ENCODE measurements at places on chromosomes 11 and 22. TPM values are rescaled to one million over a fixed set of nuclear protein-coding genes. Genes with fewer than 3 reads are reported as not detected.

The PGA3 gene
- 0.12 TPM for polyA plus RNA-seq

DNA sequence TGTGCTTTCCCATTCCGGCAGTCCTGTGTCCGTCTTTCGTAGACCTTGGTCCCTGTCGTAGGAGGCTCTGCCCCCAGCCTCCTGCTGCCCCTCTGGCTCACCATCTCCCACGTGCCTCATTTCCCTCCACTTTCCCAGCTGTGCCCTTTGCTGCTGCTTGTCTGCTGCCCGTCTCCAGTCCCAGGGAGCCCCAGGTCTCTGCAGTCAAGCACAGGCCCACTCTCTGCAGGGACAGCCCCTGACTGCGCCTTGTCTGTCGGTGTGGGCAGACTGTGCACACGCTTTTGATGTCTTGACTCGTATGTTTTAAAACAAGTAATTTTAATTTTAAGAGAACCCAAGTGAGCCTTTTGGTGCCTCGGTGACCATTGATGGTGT is 12.4 kb downstream of the DGCR8 start:
- no peak for DNase-seq

GRCh38 chr11:44421090-44421675 is 111.2 kb upstream of the ALX4 start:
- DNase-seq, result no peak

GRCh38 chr22:42169055-42169469 is 38.5 kb upstream of the CYP2D6 start:
- DNase-seq, result peak; percentile 81

DNA sequence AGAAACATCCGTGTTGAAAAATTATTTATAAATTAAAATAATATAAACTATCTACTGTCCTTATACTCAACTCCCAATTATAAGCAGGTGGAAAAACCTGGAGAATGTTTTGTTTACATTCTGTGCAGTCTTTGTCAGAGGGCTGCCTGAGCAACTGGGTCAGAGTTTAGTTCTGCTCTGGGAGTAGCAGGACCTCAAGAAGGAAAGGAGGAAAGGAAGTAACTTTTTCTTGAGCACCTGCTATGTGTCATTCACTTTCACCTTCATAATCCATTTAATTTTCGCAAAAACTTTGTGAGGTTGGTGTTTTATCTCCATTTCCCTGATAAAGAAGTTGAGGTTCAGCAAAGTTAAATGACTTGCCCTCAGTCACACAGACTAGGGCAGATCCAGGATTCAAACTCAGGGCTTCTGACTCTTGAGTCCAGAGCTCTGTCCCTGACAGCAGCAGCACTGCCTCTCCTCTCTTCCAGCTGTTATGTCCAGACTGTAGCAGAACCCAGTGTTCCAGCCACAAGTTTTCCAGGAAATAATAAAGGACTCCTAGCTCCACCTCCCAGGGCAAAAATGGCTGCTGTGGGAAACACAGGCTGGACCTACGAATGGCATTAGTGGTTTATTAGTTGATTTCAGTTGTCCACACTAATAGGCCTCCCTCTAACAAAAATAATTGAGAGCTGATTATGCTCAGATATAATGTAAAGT is 6.4 kb downstream of the CD3E start:
- no peak for DNase-seq

DNA sequence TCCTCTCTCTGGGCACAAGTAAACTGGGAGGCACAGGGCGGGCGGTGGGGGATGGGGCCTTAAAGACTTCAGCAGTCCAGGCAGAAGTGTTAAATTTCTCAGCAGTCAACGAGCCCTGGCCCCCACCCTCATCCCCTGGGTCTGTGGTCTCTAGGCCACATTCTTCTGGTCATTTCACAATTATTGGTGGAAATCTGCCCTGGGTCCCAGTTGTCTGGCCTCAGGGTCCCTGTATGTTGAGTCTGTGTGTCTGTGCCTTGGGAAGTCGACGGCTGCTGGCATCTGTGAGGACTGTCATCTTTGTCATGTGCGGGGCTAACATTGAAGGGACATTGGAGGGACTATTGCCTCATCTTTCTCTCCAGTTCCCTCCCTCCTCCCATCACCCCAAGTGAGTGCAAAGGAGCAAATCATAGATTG is 1.7 kb downstream of the TSPAN18 start:
- DNase-seq, result no peak

GRCh38 chr11:92907671-92908070 is 61.8 kb upstream of the MTNR1B start:
- DNase-seq, result no peak

Measured in muscle of arm (tissue), 14 donors.